Immature natural killer cell (primary cell): ENCODE measurements at places on chromosomes 6 and 20.

DNA sequence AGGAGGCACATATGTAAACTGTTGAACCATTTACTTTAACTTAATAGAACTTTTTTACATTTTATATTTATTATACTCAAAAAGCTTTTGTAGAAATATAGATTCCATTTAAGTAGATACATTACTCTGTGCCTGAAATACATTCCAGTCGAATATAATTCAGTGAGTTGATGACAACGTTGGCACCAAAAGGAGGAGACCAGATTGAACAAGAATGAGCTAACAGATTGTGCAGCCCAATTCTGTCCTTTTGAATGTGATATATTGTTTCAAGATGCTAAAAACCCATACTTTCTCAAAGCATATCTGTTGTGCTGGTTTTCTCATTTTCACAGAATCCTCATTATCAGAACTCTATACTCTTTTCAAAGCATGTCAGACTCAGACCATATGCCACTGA lies 147.4 kb upstream of the SIM1 start:
- no peaks in the 10 kb centered on the region for H3K27me3 ChIP-seq
- H3K27ac ChIP-seq = no peak overlapping the region
- H3K4me1 ChIP-seq = no peaks in the 10 kb centered on the region
- peaks cover 11% of the 10 kb centered on the region for H3K36me3 ChIP-seq
- no peak overlapping the region for H3K4me3 ChIP-seq

- no peaks in the 10 kb centered on the region for H3K36me3 ChIP-seq
- DNase-seq = no peak
- no peak overlapping the region for H3K27ac ChIP-seq
- H3K4me1 ChIP-seq = no peaks in the 10 kb centered on the region
- peaks cover 5% of the 10 kb centered on the region for H3K27me3 ChIP-seq
Observed at GRCh38 chr20:23697947-23698346, 9.1 kb upstream of the CST4 start.

DNA sequence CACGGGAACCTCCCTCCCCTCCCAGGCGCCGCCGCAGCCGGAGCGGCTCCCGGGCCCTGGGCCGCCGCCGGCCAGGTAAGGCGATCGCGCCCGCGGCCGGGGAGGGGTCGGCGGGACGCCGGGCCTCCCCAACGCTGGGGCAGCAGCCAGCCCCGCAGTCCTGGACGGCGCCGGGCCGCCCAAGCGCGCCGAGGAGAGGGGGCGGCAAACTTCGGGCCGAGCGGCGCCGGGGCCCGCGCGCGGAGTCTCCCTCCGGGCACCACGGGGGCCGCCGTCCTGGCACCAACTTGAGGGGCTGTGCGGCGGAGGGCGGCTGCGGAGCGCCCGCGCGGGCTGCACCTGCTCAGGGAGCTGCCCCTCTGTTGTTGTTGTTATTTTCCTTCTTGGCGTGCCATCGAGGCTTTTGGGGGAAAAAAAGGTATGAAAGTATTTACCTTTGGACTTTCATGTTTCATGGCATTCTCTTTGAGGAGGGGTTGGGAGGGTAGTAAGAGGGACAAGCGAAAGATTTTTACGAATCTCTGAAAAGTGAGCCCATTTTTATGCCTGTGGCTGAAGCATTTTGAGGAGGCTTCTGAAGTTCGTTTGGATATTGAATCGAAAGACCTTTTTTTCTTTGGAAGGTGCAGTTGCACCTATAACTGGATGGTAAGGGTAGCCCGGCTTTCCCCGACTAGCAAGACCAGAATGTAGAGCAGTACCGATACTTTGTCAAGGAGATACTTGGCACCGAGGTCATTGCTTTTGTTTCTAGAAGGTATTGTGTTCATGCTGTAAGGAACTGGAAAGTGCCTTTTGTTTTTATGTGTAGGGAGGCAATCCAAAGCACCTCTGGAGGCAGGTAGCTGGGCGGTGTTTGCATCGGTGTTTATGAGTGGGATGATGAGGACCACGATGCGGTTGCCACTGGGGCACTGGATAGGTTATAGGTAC lies at the start of gene RNF182:
Gene RNF182, plus strand, starts transcription at position 4 of the 933 bp plus-strand sequence. CDS start 52,168 bp downstream, outside the sequence.
- H3K27ac ChIP-seq = no peak within 1 kb of the TSS
- H3K4me1 ChIP-seq = peaks cover 12% of the 10 kb centered on the region
- H3K36me3 ChIP-seq = no peaks in the 10 kb centered on the region
- H3K4me3 ChIP-seq = peak within 1 kb of the TSS; percentile 85
- H3K27me3 ChIP-seq = peaks cover 22% of the 10 kb centered on the region

- H3K4me3 ChIP-seq = no peak overlapping the region
- no peaks in the 10 kb centered on the region for H3K4me1 ChIP-seq
- H3K27ac ChIP-seq = no peak overlapping the region
- H3K27me3 ChIP-seq = no peaks in the 10 kb centered on the region
- no peak for DNase-seq
Observed at GRCh38 chr6:97151601-97152000, 131.4 kb downstream of the MMS22L start.

DNA sequence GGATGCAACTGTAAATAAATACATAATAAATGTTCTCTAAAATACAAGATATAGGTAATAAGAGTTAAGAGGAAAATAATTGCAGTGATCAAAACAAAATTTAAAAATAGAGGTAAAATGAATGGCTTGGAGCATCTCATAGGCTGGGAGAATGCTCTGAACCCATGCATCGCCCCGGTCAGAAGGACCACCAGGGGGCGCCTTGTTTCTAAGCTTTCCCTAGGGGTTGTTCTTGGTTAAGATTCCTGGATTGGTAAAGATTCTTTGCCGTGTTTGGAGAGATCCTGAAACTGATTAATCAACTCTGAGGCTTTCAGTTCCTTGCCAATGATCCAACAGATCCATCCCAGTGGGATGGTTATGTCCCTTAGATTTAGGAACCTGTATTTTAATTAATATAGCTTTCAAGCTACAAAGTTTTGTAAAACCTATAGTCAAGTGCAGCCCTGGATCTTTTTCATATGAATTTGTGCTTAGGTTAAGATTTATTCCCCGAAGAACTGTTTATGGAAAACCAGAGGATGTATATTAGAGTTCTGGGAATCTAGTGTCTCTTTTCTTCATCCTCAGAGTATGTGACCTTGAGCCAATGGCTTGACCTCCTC lies 45.3 kb upstream of the PRELID3B start:
- no peaks in the 10 kb centered on the region for H3K27me3 ChIP-seq
- H3K36me3 ChIP-seq = no peaks in the 10 kb centered on the region
- H3K4me1 ChIP-seq = peaks cover 6% of the 10 kb centered on the region
- DNase-seq = peak; percentile 77
- no peak overlapping the region for H3K4me3 ChIP-seq
- H3K27ac ChIP-seq = no peak overlapping the region

- DNase-seq = no peak
- peaks cover 3% of the 10 kb centered on the region for H3K36me3 ChIP-seq
- no peak overlapping the region for H3K4me3 ChIP-seq
Observed at GRCh38 chr20:39654171-39654570, 692.0 kb downstream of the DHX35 start.

DNA sequence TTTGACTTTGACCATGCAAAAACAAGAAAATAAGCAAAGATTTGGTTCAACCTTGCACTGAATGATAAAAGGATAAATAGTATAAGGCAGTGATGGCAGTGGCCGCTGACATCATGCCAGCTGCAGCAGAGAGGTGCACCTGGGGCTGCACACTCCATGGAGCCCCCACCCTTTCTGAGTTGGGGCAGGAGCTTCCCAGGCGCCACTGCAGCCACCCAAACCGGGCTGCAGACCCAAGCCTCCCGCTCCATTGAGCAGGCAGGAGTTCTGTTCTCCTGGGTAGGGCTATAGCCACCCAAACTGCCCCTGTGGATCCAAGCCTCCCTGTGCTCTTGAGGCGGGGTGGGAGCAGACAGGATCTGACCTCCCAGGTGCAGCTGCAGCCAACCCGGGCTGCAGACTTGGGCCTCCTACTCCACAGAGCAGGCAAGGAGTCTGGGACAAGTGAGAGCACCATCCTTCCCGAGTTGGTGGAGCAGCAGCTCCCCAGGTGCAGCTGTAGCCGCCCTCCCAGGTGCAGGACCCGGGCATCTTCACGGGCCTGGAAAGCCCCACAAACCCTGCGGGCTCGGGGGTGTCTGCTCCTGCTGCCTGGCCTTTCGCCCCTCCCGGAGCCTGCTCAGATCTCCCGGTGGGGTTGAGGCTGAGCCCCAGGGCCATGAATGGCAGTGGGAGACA lies 537.9 kb downstream of the TENT5A start:
- H3K4me3 ChIP-seq = no peak overlapping the region
- no peaks in the 10 kb centered on the region for H3K27me3 ChIP-seq
- H3K4me1 ChIP-seq = no peaks in the 10 kb centered on the region

DNA sequence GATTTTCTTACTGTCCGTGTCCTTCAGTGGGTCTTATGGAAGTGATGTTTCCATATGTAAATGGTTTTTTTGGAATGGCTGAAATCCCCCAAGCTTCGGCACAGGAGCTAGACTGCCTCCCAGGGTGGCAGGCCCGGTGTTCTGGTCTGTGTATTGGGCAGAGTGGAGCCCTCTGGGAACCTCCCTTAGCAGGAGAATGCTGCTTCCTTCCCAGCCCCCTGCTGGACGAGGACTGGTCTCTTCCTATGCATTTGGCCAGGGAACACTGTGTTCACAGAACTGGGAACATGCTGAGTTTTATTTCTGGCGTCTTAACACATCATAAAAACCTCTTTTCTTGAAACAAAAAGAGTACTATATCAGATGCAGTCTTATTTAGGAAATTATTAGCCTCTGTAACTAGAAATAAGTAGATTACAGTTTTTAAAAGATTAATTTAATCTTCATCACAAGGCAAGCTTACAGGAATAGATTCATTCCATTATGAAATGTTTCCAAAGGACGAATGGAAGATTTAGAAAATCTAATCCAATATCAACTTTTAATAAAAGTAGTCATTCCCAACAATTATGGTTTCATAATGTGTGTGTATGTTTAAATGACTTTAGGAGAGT lies 56.6 kb downstream of the SYTL3 start:
- no peak overlapping the region for H3K4me3 ChIP-seq
- no peak overlapping the region for H3K27ac ChIP-seq
- peaks cover 32% of the 10 kb centered on the region for H3K36me3 ChIP-seq
- peaks cover 33% of the 10 kb centered on the region for H3K4me1 ChIP-seq
- no peak for DNase-seq

- H3K36me3 ChIP-seq = no peaks in the 10 kb centered on the region
- H3K4me1 ChIP-seq = no peaks in the 10 kb centered on the region
- no peak overlapping the region for H3K27ac ChIP-seq
- DNase-seq = no peak
- peaks cover 31% of the 10 kb centered on the region for H3K27me3 ChIP-seq
Observed at GRCh38 chr20:44111712-44112335, 75.2 kb downstream of the JPH2 start.

DNA sequence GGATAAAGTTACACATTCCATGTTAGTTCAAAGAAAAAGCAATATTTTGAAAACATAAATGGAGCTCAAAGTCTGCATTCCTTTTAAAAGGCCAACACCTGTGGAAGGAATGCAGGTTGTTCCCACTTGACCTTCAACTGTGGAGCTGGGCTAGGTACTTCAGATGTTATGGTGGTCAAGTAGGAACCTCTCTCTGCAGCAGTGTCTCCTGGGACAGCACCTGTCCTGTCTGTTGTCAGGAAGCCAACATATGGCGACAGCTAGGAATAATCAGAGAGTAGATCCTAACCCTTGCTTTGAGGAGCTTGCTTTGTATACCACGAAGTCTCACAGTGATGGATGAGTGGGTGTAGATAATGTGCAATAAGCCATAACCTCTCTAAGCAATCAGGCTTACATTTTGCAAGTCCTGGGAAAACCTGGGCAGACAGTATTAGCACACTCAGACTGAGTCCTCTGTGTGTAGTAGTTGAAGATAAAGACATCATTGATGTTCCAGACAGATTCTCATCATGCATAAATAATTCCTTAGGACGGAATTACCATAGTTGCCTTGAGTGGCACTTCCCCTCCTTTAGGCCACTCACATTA lies 347.5 kb downstream of the PRL start:
- H3K4me1 ChIP-seq = no peaks in the 10 kb centered on the region
- no peak overlapping the region for H3K27ac ChIP-seq
- H3K4me3 ChIP-seq = no peak overlapping the region

DNA sequence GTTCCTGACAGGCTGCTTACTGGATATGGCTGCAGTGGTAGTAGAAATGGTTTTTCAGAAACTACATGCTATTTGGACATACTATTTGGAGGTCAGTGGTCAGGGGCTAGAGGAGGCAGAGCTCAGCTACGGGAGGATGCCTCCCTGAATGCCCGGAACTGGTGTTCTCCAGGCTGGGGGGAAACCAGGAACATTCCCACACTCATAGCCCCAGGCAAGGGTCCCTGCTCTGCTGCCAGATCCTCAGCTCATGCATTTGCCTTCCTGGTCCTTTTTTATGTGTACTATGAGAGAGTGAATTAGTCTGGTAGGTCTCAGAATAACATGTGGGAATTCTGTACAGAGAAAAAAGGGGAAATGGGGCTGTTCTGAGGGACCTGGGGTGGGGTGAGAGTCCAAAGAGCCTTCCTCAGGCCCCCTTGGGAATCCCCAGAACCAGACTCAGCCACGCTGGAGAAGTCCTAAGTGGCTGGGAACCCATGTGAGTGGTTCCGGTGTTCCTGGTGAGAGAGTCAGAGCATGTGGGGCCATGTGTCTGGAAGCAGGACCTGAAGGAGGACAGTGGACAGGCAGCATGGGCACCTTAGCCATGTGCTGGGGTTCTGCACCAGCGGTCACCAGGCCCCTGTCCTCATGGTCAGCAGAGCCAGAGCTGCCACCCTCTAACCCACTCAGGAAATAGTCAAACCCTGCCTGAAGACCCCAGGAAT lies 58.0 kb upstream of the MYL9 start:
- peaks cover 50% of the 10 kb centered on the region for H3K4me1 ChIP-seq
- no peak overlapping the region for H3K4me3 ChIP-seq
- peaks cover 3% of the 10 kb centered on the region for H3K27me3 ChIP-seq
- H3K27ac ChIP-seq = no peak overlapping the region
- no peaks in the 10 kb centered on the region for H3K36me3 ChIP-seq
- DNase-seq = no peak

- peaks cover 4% of the 10 kb centered on the region for H3K27me3 ChIP-seq
- no peak for DNase-seq
- H3K4me3 ChIP-seq = no peak overlapping the region
- peaks cover 2% of the 10 kb centered on the region for H3K4me1 ChIP-seq
- no peaks in the 10 kb centered on the region for H3K36me3 ChIP-seq
Observed at GRCh38 chr20:38133680-38134426, 31.2 kb downstream of the TGM2 start.

- H3K36me3 ChIP-seq = no peaks in the 10 kb centered on the region
- H3K27ac ChIP-seq = no peak overlapping the region
- H3K4me1 ChIP-seq = peaks cover 7% of the 10 kb centered on the region
- H3K4me3 ChIP-seq = no peak overlapping the region
Observed at GRCh38 chr6:152783217-152783878, 32.8 kb downstream of the VIP start.

- no peak overlapping the region for H3K4me3 ChIP-seq
- peaks cover 7% of the 10 kb centered on the region for H3K36me3 ChIP-seq
- peaks cover 2% of the 10 kb centered on the region for H3K27me3 ChIP-seq
- peaks cover 9% of the 10 kb centered on the region for H3K4me1 ChIP-seq
- no peak overlapping the region for H3K27ac ChIP-seq
Observed at GRCh38 chr6:110731196-110731595, 84.1 kb downstream of the CDK19 start.
